ENCODE measurements at places on chromosomes 7 and 10.

DNA sequence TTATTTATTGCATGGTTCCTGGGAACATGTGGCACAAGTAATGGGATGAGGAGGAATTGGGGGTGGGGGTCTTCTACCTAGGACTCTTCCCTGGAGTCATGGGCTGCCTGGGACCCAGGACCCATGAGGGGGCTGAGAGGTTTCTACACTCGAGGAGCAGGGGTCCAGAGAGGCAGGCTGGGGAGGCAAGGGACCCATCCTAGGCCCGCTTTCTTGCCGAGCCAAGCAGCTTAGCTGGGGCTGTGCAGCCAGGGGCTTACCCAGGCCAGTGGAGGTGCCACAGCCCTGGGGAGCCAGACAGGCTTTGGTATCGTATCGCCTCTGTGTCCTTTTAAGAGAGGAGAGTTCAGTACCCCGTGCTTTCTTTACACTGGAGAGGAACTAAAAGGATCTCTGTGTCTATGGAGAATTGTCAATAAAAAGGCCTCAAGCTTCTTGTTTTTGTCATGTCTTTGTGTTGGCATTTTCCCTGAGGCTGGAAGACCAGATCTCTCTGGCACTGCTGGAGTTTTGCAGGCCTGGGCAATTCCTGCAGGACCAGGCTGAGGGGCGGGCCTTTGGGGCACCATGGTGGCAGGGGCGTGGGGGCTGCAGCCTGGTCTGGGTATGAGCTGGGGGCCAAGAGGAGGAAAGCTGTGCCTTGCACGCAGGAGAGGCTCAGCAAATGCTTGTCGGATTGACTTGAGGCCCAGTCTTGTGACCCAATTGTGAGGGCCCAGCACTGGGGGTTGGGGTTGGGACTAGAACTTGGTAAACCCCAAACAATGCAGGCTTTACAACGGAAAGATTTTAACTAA, 11.1 kb downstream of the SFRP5 start:
- DNase-seq, result no peak

- no peak for DNase-seq
Measured at GRCh38 chr10:30825495-30825894, 195.9 kb upstream of the LYZL2 start.

DNA sequence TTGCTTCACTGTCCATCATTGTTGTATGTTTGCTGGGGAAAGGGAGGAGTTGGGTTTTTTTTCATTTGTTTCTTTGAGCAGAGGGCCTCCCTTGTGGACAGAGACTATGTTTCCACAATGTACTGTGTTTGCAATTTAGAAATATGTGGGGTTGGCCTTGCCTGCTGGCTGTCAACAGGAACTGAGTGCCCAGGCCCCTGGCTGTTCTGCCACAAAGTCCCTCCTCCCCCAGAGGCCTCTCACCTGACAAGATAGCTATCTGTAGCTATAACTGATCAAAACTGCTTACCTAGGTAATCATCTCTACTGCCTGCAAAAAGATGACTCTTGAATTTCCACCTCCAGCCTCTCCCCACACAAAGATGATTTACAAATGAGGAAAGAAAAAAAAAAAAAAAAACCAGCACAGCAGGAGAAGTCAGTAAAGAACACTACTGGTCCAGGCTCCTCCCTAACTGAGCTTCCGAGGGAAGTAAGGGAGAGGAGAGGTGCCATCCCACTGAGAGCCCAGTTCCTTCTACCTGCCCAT, 121.8 kb downstream of the SGMS1 start:
- DNase-seq, result no peak

DNA sequence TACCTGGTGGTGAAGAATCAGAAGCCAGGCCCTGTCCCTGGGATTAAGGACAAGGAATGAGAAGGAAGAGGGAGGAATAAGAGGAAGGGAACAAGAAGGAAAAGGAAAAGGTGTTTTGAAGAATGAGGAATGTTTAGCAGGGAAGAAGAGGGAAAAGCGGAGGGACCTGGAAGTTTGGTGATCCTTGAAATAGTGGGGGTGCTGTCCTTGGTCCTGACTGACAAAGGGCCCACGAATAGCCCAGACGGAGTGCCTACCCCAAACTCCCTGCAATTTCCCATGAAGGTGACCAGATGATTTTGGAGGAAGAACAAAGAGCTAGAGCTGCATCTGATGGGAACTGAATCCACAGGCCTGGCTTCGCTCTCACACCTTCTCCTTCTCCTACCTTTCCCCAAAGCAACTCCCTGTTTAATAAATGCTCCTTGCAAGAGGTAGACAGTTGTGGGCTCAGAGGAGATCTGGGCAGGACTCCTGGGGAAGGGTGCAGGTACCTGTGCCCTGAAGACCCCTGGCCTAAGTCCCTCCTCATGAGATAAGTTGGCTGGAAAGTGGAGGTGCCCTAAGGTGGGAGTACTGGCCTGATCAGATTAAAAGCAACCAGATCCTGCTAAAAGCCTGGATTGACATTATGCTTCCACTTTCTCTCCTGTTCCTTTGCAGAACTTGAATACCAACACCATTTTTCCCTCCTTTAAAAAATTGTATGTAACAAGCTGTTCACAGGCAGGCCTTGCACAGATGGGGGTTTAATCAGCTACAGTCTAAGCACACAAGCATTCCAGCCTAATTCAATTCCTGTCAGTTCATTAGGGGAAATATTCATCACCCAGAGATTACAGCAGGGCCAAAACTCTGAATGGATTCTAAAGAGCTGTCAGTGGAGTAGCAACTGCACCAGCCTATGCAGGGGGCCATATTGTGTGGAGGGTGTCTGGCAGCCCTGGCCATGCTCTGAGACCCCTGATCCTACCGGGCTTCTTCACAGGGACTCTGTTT, 19.4 kb downstream of the KAZALD1 start:
- DNase-seq, result peak; percentile 49

DNA sequence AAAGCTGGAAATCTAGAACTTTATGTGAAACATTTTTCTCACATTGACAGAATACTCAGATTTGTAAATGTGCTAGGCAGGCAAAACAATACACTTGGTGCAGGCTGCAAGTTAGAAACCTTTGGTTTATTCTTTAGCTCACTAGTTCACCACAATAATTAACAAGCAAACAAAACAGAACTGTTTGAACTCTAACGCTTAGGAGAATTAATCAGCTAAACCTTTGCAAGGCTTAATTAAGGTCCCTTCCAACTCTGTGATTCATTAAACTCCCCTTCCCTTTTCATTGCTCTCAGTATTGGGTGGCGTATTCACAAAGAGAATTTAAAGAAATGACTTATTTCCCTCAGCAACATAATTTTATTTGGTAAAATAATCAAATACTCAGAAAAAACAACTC, 99.0 kb downstream of the PON1 start:
- DNase-seq, result no peak

- DNase-seq, result no peak
Measured at GRCh38 chr7:75835688-75836285, 22.2 kb upstream of the CCL24 start.

DNA sequence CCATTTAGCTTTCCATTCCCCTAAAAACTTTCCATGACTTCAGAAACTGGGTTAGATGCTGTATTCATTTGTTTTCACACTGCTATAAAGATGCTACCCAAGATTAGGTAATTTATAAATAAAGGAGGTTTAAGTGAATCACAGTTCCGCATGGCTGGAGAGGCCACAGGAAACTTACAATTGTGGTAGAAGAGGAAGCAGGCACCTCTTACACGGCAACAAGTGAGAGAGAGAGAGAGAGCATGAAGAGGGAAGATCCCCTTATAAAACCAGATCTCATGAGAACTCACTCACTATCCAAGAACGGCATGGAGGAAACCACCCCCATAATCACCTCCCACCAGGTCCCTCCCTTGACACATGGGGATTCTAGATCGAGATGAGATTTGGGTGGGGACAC, 336.8 kb downstream of the TFEC start:
- no peak for DNase-seq

DNA sequence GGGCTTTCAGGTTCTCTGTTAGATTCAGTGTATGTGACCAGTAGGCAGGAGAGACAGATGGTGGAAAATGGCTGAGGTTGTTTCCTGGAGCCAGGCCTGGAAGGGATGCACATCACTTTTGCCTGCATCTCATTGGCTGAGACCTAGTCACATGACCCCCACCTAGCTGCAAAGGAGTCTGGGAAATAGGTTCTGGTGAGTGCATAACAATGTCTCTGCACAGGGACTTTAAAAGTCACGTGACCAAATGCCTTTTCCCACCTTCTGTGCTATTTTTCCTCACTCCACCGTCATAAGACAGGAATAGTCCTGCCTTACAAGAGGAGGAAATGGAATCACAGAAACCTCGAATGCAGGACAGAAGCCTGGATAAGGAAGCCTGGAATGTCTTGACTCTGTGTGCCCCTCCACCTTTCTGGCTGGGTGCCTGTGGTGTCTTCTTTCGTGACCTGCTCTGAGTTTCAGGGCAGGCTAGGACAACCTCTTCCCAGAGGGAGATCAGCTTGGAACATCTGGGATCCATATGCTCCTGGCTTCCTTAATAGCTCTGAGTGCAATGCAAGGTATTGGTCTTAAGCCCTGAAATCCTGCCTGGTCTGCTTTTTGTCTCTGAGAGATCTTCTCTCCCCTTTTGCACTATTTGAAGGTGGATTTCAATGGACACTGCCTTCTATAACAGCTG, 139.9 kb upstream of the ZNF438 start:
- DNase-seq, result no peak

GRCh38 chr10:24041834-24042233, 167.1 kb upstream of the KIAA1217 start:
- DNase-seq, result no peak

DNA sequence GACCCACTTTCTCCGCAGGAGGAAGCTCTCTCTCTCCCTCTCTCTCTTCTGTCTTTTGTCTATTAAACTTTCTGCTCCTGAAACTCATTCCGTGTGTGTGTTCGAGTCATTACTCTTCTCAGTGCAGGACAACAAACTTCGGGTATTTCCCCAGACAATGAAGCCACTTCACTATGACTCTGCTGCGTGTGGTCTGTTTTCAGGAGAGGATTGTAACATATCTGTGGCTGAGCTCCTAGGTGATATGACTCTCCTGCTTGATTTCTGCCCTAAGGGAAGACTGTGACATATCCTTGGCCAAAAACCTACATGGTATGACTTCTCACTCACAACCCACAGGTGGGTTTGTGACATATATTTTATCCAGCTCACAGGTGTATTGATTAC, 39.9 kb upstream of the ZNF107 start:
- no peak for DNase-seq

- peak; percentile 28 for DNase-seq
Measured at GRCh38 chr7:93551063-93551895, 23.2 kb downstream of the CALCR start.

GRCh38 chr7:96408881-96409280, 87.0 kb upstream of the SLC25A13 start:
- DNase-seq, result no peak

DNA sequence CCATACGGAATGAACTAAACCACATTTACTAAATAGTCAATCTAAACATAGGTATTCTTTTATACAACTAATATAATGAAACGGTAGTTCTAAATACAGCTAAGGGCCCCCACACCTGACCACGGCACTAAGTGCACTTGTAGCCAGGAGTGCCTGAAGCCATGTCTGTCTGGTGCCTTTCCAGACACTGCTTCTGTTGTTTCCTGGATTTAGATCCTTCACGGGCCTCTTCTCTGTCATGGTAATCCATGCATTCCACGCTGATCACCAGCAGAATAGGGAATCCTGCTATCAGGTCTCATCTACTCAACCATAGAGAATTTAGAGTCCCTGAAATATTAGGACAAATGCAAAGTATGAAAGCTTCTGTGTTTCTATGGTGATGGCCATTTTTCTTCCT, 37.8 kb downstream of the OSBPL3 start:
- DNase-seq, result no peak

GRCh38 chr7:40793132-40793531, 658.3 kb downstream of the SUGCT start:
- DNase-seq, result no peak

- no peak for DNase-seq
Measured at GRCh38 chr7:1963575-1963974, 269.2 kb downstream of the MAD1L1 start.

- no peak for DNase-seq
Measured at GRCh38 chr10:114272696-114273095, 33.6 kb downstream of the VWA2 start.

DNA sequence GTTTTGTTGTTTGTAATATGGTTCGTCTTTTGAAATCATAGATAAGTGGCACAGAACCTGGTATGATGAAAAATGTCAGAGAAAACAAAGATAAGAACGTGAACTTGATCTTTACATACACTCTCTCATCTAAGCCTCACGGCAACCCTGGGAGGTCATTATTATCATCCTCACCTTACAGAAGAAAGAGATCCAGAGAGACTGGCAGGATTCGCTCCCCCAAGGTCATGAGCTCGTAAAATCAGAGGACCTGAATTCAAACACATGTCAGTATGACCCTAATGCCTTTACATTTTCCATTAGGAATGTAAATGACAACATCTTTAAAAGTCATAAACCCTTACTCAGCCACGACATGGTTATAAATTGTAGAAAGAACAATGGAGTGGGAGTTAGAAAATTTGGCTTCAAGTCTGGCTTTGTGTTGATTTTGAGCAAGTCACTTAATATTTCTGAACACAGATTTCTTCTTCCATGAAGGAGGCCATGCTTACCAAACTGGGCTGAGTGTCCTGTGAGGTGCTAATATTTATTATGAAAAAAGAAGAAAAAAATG, 35.9 kb downstream of the HIPK2 start:
- DNase-seq, result no peak

- no peak for DNase-seq
Measured at GRCh38 chr7:55022002-55022985, 3.5 kb downstream of the EGFR start.

- no peak for DNase-seq
Measured at GRCh38 chr10:114084215-114084614, 40.5 kb downstream of the ADRB1 start.

- no peak for DNase-seq
Measured at GRCh38 chr7:92333866-92334265, 88.1 kb downstream of the ANKIB1 start.

GRCh38 chr10:114720685-114721278, 62.7 kb upstream of the ABLIM1 start:
- no peak for DNase-seq

DNA sequence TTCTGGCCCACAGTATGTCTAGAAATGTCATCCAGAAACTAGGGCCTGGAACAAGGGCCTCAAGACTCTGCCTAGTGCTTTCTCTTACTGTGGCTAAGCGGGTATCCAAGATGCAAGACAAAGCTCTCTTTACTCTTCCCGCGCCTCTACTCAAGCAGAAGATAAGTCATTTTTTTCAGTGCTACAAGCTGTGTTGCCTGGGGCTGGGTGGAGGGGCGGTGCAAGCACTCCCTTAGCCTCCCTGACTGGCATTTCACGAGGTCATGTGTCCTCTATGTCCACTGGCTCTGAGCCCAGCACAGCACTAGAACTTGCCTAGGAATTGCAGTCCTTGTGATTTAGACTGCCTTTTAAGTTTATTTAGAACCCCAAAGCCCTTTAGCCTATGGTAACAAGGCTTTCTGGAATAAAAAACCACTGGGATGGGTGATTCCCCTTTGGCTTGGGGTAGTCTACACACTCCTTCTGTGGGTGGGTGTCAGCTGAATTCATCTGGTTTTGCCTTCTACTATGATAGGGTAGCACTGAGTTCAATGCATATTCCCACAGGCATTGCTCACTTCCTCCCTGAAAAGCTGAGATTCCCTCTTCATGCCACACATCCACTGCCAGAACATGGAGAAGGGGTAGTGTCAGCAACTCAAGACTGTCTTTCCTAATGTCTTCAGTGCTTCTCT, 371.8 kb upstream of the KCND2 start:
- no peak for DNase-seq
